Mesenteric fat pad (tissue), 1 donor: ENCODE measurements at places on chromosomes 2 and 18.
A peak's percentile ranks its signal among the peaks of the same experiment; 100 is the strongest.

DNA sequence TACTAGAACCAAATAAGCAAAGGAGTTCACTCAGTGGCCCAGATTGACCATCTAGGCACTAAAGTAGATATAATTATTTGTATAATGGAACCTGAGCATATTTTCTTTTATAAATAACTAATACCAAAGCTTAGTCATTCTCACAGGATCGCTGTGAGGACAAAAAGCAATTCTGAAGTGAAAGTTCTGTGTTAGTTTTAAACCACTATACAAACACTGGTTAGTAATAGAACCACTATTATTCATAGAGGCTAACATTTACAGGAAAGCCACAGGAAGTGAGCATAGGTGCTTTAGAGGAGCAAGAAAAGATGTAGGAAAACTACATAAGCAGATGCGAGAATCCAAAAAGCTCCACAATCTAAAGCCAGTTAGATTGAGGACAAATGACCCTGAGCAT lies 364.7 kb downstream of the XIRP2 start:
- no peak for DNase-seq

GRCh38 chr18:46867367-46868143 lies 49.8 kb downstream of the PIAS2 start:
- no peak for DNase-seq

DNA sequence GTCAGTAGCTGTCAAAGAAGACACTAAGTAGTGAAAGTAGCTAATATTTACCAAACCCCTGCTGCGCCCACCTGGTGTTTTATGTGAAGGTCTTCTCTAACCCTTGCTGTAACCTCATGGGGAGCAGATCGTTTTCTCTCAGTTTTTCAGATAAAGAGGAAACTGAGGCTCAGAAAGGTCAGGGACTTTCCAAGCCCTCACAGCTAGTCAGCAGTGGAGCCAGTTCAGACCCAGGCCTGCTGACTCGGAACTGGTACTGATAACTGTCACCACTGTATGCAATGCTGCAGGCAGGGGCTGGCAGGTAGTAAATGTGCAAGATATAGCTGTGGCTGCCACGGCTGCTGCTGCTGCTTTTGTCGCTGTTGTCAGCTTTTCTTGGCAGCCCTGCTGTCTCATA lies 69.1 kb downstream of the LRRFIP1 start:
- DNase-seq: peak; percentile 68

- DNase-seq: peak; percentile 65
Measured at GRCh38 chr2:105595536-105595935, 149.2 kb upstream of the NCK2 start.

DNA sequence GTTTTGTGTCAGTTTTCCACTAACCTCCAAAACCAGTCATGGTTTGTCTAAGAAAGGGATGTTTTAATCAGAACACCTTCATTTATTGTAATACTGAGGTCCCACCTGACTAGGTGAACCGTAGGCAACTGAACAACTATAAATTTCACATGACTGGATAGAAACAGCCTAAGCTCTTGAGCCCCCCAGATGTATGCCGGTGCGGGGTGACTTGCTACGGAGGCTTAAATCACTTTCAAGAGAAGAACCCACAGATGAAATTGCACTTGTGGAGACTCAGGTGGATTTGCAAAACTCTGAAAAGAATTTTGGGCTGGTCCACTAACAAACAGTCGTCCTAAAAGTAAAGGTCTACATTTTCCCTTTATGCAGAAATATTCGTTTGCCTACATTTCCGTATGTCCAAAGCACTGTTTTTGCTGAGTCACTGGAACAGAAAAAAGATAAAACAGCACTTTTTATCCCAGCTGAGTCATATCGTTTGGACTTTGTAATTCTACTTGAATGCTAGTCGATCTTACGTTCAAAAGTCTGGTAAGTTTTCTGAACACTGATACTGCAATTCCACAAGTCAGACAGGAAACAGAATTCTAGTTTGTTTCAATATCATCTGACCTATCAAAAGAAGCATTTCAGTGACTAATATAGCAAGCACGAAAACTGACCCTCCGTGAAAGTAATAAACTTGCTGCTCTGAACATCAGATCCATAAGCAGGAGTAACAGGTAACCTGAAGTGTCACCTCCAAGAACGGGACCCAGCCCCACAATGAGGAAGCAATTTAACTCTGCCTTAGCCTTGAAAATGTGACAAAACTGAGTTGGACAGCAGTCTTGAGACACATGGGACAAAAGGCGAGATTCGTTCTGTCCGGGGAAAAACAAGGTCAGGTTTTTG lies 18.1 kb downstream of the ZNF516 start:
- no peak for DNase-seq
